ENCODE measurements at places on chromosomes 5 and 9.

GRCh38 chr5:67316695-67317094, 120.1 kb upstream of the CD180 start:
- no peak for DNase-seq

DNA sequence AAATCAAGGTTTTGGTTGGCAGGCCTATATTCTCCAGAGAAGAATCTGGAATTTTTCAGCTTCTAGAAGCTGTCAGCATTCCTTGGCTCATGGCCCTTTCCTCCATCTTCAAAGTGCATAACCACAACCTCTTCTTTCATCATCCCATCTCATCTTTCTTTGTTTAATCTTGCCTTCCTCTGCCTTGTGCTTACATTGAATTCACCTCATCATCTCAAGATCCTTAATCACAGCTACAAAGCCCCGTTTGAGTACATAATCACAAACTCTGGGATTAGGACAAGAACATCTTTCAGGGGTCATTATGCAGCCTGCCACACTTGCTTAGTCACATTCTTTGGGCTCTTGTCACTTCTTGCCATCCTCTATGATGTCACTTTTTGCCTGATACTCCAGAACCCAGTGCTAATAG, 130.3 kb downstream of the FOXD1 start:
- no peak for DNase-seq

GRCh38 chr5:139836469-139837208, 41.0 kb downstream of the PSD2 start:
- DNase-seq: no peak

DNA sequence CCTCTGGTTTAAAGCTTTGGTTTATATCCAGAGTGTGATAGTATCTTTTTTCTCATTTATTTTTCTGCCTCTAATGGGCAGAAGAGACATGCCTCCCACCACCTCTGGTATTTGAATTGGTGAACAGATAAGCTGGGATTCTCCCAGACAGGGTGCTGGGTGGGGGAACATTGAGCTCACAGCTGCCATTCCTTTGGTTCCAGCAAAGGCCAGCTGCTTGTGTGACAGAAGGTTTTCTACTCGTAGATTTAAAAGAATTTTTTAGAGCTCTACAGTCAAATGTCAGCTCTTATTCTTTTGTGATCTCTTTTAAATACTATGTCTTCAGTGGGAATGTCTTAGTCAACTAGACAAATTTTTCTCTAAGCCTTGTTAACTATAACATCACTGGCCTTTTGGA, 54.7 kb upstream of the ADAMTS16 start:
- DNase-seq: no peak

GRCh38 chr5:88821161-88821560, 61.8 kb downstream of the MEF2C start:
- DNase-seq: no peak

DNA sequence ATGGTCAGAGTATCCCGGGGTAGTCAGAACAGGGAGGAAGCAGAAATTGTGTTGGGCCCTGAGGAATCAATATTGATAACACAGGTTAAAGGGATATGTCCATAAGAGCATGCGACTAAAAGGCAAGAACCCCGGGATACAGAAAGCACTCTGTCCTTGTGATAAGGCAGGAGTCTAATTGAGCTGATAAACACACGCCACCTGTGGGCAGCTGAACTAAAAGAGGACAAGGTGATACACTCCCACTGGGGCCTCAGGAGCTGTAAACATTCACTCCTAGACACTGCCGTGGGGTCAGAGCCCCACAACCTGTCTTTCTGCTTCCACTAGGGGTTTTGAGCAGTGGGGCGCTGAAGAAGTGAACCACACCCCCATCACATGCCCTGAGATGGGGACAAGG, 144.7 kb upstream of the MPDZ start:
- DNase-seq: no peak

GRCh38 chr9:115636596-115636995, 517.0 kb upstream of the PAPPA start:
- no peak for DNase-seq

GRCh38 chr9:130991778-130992681, 16.9 kb upstream of the LAMC3 start:
- DNase-seq: no peak

DNA sequence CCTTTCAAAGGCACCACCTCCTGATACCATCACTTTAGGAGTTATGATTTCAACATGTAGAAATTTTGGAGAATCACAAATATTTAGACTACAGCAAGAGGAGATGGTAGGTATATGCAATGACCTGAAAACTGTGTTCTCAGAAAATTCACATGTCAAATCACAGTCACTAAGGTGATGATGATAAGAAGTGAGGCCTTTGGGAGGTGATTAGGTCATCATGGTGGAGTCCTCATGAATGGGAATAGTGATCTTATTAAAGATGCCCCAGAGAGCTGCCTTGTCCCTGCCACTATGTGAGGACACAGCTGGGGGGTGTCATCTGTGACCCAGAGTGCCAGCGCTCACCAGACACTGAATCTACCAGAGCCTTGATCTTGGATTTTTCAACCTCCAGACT, 513.5 kb upstream of the TUSC1 start:
- DNase-seq: no peak

DNA sequence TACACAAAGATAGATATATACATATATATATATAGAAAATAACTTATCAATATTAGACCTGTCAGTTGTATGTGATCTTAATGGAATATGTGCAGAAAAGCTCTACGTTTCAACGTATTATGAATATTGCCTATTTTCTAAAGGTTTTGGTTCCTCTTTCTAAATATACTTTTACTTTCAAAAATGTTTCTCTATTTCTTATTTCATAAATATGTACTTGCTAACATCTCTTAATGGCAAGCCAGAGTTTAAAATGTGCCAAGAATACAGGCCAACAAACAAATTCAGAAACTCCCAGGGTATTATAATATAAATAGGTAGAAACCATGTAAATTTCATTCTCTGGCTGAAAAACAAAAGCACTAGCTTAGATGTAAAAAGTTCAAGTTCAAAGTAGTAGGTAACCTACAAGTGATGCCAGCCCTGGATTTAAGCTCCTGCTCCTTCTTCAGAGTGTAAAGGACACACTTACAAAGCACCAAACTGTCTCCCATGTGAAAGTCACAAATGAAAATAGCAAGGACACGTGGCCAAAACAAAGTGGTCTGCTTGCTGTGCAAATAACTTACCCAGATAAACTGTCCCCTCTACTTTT, 685.1 kb upstream of the DMAC1 start:
- no peak for DNase-seq

- no peak for DNase-seq
Measured at GRCh38 chr5:137310051-137310730, 188.9 kb downstream of the SPOCK1 start.

DNA sequence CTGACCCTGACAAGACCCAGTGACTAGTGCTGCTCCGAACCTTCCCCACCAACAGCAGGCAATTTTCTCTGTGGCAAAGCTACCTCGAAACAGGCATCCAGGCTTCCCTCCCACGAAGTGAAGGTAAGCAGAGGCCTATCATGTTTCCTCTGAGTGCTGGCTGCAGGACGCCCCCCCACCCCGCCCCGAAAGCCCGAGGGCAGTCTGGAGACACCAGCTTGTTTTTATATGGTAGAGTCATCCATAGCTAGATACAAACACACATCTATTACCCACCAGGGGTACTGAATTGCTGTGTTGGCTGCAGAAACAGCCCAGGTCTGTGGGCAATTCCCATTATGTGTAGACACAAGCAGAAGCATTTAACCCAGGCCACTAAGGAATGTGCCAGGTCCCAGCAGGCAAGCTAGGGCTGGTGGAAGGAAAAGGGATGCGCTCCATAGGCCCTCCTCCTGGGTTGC, 40.4 kb downstream of the LIX1 start:
- DNase-seq: no peak

GRCh38 chr5:19920761-19921160, 67.2 kb downstream of the CDH18 start:
- DNase-seq: no peak

DNA sequence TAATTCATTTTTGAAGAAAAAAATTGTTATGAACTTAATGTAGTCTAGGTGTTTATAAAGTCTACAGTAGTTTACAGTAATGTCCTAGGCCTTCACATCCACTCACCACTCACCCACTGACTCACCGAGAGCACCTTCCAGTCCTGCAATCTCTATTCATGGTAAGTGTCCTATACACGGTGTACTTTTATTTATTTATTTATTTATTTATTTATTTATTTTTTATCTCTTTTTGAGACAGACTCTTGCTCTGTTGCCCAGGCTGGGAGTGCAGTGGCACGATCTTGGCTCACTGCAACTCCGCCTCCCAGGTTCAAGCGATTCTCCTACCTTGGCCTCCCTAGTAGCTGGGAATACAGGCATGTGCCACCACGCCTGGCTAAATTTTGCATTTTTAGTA, 39.3 kb upstream of the PIK3R1 start:
- DNase-seq: no peak

GRCh38 chr5:54384356-54384933, 71.1 kb upstream of the HSPB3 start:
- DNase-seq: no peak

DNA sequence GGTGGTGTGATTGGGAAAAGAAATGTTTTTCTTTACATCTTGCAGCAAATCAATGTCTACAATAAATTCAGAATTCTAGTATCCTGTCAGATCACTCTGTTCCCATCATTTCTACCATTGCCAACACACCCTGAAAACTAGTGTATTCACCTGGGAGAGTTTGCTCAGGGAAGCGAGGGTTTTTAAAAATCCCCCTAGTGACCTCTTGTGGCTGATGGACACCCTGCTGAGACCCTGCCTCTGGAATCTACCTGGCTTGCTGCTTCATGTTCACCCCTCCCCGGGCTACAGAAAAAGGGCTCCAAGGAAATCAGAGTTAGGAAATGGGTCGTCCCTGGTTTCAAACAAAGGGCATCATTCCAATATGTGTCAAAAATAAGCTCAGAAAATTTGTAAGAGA, 21.4 kb upstream of the ALDOB start:
- DNase-seq: no peak

- peak; percentile 89 for DNase-seq
Measured at GRCh38 chr5:176742246-176743105, 67.9 kb upstream of the UNC5A start.

DNA sequence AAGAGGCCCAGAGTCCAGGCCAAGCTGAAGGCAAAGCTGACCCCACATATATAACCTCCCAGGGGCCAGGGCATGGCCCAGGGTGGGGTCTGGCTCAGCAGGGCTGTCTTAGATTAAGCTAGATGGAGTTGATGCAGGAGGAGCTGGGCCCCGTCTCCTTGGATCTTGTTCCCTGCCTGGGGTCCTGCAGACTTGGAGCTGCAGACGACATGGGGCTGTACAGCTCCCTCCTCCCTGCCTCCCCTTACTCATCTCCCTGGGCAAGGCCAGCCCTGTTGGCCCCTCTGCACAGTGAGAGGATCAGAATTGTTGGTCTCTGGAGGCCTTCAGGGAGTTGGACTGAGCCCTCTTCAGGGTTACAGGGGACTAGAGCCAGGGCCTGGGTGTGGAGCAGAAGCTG, 134.9 kb downstream of the RGS3 start:
- no peak for DNase-seq

- no peak for DNase-seq
Measured at GRCh38 chr9:83459830-83460229, 78.4 kb downstream of the FRMD3 start.

DNA sequence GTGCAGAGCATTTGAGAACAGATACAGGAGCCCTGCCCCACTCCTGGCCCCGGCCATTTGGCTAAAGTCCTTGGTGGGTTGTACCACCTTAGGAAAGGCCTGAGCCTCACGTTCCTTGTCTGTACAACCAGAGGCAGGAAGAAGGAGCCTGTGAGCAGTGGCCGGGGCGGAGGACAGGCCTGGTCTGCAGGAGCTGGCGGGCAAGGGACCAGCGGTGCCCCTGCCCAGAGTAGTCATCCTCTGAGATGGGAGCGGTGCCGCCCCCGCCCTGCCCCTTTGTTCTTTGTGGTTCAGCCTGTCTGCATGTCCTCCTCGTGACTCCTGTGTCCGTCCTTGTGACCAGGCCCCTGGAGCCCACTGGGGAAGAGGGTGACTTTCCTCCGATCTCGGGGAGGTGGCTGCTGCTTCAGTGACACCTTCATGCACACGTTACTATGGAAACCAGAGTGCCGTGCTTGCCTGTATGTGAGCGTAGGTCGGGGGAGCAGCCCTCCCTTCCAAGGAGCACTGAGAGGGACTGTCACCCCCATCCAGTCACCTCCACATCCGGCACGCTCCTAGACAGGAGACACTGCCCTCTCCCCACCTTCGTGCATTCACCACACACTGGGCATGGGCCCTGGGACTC, 42.9 kb downstream of the UNC5A start:
- DNase-seq: no peak

GRCh38 chr5:79842006-79842881, 148.8 kb downstream of the MTX3 start:
- DNase-seq: no peak

DNA sequence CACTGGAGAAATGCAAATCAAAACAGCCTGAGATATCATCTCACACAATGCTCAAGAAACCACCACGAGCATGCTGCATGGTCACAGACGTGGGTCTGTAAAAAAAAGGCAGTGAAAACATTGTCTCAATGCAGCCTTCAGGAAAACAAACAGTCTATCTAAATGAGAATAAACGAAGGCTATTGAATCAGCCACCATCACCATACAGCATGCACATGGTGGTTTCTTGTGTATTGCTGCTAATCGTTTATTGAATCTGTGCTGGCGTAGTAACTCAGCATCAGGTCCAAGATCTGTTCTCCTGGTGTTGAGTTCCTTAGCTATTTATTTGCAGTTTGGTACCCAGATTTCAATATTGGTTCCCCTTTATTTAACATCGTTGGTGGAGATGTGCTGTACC, 1115.0 kb downstream of the CDH18 start:
- DNase-seq: no peak

GRCh38 chr5:178131446-178131996, 707 bp downstream of the RMND5B start:
- no peak for DNase-seq

- no peak for DNase-seq
Measured at GRCh38 chr5:40547557-40547956, 132.2 kb upstream of the PTGER4 start.

- DNase-seq: no peak
Measured at GRCh38 chr5:110371725-110372041, 354.8 kb downstream of the TMEM232 start.

- no peak for DNase-seq
Measured at GRCh38 chr9:99399474-99399873, 177.4 kb downstream of the SEC61B start.

DNA sequence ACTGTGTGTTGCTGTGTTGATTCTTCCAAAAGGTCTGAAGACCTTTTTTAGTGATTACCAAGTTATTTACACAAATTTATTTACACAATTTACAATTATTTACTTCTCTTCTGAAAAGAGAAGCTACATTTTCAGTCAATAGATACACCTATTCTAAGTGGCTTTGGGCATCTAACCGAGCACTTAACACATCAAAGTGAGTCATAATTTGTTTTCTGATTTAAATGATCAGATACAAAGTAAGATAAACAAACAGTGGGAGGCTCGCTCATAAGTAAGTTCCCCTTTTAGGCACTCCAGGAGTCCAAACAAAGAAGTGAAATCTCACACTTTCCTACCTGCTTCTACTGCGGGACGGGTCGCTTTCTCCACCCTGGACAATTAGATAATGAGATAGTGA, 90.2 kb downstream of the APBA1 start:
- no peak for DNase-seq
